ENCODE measurements at places on chromosomes 5 and 9.

- no peak for DNase-seq
Measured at GRCh38 chr9:24118190-24118589, 292.1 kb upstream of the ELAVL2 start.

GRCh38 chr5:122149321-122150090 lies 20.2 kb downstream of the ZNF474 start:
- DNase-seq, result no peak

DNA sequence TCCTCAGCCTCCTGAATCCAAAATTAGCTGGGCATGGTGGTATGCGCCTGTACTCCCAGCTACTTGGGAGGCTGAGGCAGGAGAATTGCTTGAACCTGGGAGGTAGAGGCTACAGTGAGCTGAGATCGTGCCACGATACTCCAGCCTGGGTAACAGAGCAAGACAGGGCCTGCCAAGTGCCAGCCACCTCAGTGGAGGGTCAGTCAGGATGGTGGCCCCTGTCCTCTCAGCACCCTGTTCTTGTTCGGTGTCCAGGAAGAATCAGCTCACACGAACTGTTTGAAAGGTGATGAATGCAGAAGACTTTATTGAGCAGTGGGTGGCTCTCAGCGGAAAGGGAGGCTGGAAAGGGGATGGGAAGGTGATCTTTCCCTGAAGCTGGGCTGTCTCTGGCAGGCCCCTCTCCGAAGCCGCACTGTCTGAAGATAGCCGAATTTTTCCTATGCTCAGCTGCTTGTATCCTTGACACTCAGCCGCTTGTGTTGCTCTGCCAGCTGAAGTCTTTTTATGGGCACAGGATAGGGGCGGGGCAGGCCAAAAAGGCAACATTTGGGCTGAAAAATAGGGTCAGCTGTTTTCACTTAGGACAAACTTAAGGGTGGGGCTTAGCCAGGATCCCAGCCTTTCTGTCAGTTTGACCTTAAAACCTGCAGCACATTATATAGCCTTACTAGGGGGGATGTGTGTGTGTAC lies 50.9 kb downstream of the UBE2R2 start:
- DNase-seq, result no peak

GRCh38 chr9:8696516-8696915 lies 896.9 kb upstream of the DMAC1 start:
- no peak for DNase-seq

GRCh38 chr9:27404661-27405060 lies 107.7 kb upstream of the EQTN start:
- no peak for DNase-seq

DNA sequence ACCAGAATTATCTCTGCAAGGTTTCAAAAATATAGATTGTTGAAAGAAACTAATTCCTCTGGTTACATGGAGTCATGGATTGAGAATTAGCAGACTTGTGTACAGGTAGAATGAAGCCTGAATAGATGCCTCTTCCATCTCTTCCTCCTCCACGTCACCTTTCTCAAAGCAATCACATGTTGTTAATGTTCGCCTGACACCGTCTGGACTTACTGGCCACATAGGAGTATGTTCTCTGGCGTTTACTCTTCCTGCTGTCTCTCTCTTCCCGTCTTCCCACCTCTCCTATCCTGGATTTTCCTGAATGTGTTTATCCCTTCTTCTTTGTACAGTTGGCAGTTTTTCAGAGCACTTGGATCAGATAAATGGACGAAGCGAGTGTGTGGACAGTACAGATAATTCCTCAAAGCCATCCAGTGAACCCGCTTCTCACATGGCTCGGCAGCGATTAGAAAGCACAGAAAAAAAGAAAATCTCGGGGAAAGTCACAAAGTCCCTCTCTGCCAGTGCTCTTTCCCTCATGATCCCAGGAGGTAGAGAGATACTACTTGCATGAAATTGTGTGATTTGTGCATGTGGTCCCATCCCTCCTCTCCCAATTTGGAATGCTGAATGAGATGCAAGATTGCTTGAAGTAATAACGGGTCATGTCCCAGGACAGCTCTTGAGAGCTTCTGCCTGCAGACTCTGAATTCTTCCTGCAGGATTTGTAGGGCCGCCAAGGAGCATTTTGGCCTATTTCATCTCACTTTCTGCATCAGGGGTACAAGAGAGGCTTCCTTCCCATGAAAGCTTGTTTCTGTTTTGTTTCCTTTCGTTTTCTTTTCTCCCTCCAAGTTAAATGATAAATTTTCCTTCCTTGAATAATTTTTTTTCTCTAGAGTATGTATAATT lies 47.3 kb downstream of the CD180 start:
- no peak for DNase-seq

- DNase-seq, result no peak
Measured at GRCh38 chr5:54551926-54552325, 34.4 kb downstream of the SNX18 start.

Data from liver (tissue), 10 donors.